Regular cardiac myocyte (primary cell): ENCODE measurements at places on chromosomes 16 and 17. TPM values are rescaled to one million over a fixed set of nuclear protein-coding genes. Genes with fewer than 3 reads are reported as not detected.

The KRT17 gene
- total RNA-seq: 1.9 and 7.0 TPM in 2 replicates

The PITPNM3 gene
- 0.28 and 0.58 TPM in 2 replicates for total RNA-seq

The KRT31 gene
- not detected in 2 replicates for total RNA-seq

The CIBAR2 gene
- total RNA-seq: not detected in 2 replicates

The DOC2B gene
- total RNA-seq: 0.19 and 0.56 TPM in 2 replicates
